ENCODE measurements at places on chromosomes 1 and 21. TPM values are rescaled to one million over a fixed set of nuclear protein-coding genes. Genes with fewer than 3 reads are reported as not detected.

DNA sequence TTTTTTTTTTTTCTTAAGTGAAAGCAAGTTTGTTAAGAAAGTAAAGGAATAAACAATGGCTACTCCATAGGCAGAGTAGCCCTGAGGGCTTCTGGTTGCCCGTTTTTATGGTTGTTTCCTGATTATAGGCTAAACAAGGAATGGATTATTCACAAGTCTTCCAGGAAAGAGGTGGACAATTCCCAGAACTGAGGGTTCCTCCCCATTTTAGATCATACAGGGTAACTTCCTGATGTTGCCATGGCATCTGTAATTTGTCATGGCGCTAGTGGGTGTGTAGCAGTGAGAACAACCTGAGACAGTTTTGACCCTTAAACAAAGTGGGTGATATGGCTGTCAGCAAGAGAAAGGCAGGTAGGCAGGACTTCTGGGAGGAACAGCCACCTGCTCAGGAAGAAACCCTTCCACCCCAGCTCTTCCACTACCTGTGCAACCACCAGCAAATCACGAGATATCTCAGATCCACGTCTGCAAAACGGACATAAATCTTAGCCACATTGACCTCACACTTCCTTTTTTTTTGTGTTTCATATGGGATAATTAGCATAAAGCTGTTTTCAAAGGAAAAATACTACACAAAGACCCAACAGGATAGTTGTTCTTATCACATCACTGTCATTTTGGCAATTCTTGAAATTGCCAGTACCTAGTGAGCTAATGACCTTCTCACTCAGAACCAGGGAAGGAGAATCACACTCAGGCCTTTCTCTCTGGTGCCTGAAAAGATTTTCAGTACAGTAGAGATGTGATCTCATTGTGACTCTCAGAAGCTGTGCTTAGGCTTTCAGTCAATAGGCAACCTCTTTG lies 34.8 kb upstream of the DUSP10 start:
- DNase-seq: no peak

DNA sequence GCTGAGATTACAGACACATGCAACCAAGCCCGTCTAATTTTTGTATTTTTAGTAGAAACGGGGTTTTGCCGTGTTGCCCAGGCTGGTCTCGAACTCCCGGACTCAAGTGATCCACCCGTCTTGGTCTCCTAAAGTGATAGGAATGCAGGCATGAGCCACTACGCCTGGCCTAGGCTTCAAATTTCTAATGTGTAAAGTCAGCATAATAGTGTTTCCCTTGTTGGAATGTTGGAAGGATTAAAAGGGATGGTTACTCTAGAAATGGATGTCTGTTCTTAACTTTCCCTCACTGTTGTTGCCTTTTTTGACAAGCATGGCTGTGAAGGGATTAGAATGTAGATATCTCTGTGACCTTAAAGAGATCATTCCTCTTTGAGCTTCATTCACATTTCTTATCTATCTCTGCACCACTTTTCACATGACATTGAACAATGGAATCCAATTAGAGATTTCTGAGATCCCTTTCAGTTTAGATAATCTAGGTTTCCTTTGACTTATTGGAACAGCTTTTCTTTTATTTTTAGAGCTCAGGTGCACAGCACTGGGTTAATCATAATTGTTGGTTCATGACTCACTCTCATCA lies 33.7 kb downstream of the NFASC start:
- DNase-seq: no peak

GRCh38 chr1:168512864-168513595 lies 30.8 kb downstream of the XCL2 start:
- no peak for DNase-seq

DNA sequence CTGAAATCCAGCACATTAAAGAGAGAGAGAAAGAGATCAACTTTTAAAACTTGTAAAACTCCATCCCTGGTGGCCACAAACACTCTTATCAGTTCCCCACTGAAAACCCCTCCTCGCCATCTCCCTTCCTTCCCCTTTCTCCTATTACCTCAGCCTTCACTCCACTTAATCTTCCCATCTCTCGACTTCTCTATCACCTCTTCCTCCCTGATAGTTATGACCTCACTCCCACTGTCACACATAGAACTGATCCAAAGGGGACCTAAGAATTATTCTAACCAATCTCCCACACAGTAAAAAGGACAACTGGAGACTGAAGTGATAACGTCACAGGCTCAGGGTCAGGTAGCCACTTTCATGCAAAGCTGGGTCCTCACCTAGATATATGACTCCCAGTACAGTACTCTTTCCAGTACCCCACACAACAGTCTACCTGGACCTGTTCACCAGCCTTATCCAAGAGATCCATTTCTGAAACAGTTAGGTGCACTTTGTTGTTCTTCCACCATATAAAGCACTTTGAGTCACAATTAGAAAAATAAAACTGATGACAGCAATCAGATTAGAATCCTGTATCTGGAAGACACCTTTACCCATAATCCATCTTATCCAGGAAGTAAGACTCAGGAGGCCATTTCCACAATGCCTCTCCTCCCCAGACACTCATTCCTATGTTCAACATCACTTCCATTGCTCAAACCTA lies 324.8 kb downstream of the SMYD3 start:
- no peak for DNase-seq

DNA sequence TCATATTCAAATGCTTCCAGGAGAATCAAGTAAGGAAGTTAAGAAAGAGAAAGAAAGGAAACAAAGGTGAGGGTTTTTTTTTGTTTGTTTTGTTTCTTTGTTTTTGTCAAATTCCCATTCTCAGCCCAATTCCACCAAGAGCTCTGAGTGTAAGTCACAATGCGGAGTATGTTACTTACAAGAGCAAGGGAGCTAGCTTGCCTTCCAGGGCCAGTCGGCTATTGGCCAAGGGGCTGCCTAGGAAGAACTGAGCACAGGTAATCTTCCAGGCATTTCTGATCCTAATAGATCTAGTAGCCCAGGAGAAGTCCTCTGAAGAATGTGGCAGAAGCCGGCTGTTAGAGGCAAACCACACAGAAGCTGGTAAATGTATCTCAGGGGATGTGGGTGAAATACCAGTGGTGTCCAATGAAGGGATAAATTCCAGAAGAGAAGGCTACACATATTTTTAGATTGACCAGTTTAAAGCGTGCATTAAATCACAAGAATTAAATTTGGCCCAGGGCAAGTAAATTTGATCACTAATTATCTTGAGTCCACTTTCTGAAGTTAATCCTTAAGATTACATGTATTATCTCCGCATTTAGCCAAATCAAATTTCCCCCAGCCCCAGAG lies 239.6 kb upstream of the ADAMTS5 start:
- DNase-seq: no peak

- no peak for DNase-seq
Observed at GRCh38 chr1:54995835-54996234, 2.9 kb upstream of the BSND start.

DNA sequence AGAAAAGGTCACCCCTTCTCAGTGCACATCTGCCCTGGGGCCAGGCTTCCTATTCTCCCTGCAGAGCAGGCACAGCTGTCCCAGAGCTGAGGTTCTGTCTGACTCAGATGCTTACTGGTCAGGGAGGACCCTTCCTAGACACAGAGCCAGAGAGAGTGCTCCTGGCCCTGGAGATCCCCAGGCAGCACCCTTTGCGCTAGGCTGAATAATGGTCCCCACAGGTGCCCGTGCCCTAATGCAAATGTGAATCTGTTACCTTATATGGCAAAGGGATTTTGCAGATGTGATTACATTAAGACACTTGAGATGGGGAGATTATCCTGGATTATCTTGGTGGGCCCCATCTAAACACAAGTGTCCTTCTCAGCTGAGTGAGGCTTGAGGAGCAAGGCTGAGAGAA lies 2.6 kb upstream of the TNNI1 start:
- no peak for DNase-seq

DNA sequence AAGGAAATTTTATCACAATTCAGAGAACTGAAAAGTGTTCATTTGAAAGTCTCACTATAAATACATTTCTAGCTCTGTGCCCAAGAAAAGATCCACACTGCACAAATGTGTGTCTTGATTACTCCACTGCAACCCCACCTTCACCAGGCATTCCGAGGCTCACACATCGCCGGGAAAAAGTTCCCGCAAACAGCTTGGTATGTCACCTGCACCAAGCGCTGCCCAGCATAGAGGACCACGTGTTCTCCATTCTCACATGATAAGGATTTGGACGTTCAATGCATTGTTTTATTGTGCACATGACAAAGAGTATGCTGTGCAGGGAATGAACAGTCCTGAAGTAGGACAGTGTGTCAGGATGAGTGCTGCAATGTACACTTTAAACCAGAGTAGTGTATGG lies 70.1 kb downstream of the ERG start:
- DNase-seq: no peak

DNA sequence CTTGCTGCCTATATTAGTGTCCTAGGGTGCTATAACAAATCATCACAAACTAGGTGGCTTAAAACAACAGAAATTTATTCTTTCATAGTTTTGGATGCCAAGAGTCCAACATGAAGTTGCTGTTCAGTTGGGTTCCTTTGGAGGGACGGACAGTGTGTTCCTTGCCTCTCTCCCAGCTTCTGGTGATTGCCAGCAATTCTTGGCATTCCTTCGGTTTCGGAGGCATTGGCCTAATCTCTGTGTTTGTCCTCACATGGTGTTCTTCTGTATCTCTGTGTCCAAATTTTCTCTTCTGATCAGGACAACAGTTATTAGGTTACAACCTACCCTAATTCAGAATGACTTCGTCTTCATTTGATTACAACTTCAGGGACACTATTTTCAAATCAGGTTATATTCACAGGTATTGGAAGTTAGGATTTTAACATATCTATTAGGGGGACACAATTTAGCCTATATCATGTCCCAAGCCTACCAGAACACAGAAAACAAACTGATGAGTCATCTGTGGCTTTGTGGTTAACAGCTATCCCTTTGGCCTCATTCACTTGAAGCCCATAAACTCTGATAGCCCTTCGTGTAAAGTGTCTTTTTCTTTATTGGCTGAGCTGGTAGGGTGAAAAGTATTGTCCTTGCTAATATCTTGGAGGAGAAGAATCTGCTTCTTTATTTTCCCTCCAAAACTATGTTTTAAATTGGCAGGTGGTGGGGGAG lies 83.2 kb upstream of the PAPPA2 start:
- DNase-seq: no peak

- no peak for DNase-seq
Observed at GRCh38 chr1:100834777-100835660, 59.6 kb downstream of the EXTL2 start.

BATF3 gene
- total RNA-seq: 1.8 TPM

AADACL3 gene
- total RNA-seq: not detected

S100A7A gene
- not detected for total RNA-seq

CFH gene
- 0.09 TPM for total RNA-seq

SEC16B gene
- 0.35 TPM for total RNA-seq

F3 gene
- total RNA-seq: 1.6 TPM

RIMS3 gene
- 33.0 TPM for total RNA-seq

CENPF gene
- 7.0 TPM for total RNA-seq
